ENCODE measurements at places on chromosomes 2 and 18.
A peak's percentile ranks its signal among the peaks of the same experiment; 100 is the strongest.

DNA sequence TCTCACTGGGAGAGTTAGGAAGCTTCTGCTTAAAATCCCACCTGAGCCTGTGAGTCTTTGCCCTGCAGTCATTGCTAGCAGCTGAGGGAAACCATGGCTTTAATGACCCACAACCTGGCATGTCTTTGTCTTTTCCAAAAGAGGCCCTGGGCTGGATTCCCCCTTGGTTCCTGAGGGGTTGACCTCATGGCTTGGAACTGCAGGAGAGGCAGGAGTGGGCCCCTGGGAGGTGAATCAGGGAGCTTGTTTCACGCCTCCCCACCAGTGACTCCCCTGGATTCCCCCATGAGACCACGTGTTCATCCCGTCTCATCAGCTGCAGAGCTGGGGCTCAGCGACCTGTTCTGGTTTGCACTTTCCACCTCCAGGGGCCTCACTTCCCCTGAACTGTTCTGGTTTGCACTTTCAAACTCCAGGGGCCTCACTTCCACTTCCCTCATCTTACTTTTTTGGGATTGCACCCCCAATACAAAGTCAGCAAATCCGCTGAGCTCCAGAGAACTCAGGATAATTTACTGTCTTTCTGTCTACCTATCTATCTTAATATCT lies 58.5 kb upstream of the TMEM18 start:
- H3K36me3 ChIP-seq: no peaks in the 10 kb centered on the region
- H3K4me1 ChIP-seq: peaks cover 2% of the 10 kb centered on the region
- no peaks in the 10 kb centered on the region for H3K27me3 ChIP-seq
- no peak overlapping the region for H3K4me3 ChIP-seq

DNA sequence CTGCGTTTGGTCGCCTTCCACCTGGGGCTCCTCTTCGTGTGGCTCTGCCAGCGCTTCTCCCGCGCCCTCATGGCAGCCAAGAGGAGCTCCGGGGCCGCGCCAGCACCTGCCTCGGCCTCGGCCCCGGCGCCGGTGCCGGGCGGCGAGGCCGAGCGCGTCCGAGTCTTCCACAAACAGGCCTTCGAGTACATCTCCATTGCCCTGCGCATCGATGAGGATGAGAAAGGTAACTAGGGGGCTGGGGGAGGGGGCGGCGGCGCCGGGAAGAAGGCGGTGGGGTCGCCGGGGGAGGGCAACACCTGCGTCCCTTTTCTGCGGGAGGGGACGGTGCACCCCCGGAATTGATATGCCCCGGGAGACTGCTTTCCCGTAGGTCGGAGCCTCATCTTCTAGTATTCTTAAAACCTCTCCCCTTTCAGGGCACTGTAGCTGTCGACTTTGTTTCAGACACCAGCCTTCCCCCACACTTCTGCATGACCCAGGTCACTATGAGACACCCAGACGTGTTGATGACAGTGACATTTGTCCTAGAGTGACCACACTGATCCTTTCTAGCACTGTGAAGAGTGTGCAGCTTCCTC lies 755 bp downstream of the SPAST start:
- peaks cover 31% of the 10 kb centered on the region for H3K4me1 ChIP-seq
- H3K36me3 ChIP-seq: no peaks in the 10 kb centered on the region
- no peaks in the 10 kb centered on the region for H3K27me3 ChIP-seq
- peak overlapping the region; percentile 95 for H3K27ac ChIP-seq
- DNase-seq: no peak

DNA sequence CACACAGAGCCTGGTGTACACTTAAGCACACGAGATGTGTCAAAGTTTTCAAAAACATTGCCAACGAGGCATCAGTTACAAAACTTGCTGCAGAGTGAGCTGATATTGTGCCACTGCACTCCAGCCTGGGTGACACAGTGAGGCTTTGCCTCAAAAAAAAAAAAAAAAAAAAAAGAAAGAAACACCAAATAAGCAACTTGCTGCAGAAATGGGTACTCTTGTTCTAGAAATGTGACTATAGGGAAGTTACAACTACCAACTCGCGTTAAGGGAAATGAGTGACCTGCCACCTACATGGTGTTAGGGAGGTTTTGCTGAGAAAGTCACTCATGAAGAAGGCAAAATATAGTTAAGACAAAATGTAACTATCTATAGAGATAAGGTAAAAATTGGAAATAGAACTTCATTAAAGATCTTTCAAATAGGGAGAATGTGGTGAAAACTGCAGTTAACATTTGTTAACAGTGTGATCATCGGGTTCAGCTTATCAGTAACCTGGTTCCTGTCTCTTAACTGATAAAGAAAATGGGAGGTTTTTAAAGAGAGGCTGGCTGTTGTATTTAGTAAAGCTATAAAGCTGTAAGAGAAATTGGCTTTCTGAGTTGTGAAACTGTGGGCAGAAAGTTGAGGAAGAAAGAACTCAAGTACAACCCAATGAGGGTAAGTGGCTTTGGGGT lies at the start of gene IL1RL1:
IL1RL1 (plus strand) TSS at position 600 of the 677 bp plus-strand sequence. CDS start 26,702 bp downstream, outside the sequence.
- no peaks in the 10 kb centered on the region for H3K36me3 ChIP-seq
- peaks cover 1% of the 10 kb centered on the region for H3K27me3 ChIP-seq
- no peak within 1 kb of the TSS for H3K27ac ChIP-seq
- H3K4me3 ChIP-seq: no peak within 1 kb of the TSS
- no peak for DNase-seq

DNA sequence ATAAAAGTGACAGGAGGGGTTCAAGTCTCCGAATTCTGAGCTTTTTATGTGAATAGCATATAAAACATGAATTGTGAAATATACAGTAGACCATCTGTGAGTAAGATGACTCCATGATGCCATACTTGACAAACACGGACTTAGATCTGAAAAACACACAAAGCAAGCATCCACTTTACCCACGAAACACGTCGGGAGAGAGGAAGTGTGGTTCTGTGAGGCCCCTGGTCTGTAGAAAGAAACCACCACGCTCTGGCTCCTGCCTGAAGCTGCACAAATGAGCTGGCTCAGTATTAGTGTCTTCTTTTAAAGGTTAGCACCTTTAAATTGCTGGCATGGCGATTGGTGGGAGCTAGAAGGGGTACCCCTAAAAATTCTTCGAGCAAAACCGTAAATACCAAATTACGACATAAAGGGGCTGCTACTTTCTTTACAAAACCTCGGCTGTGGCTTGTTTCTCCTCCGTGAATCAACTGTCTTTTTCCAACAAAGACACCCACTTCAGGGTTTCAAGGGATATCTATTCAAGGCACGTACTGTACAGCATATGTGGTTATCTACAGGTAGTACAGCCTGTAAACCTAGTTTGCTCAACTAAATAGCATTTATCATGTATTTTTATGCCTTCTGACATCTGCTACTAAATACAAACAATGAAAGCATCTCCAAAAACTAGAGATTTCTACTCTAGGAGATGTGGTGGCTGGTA lies 70.9 kb downstream of the AFF3 start:
- peaks cover 56% of the 10 kb centered on the region for H3K27me3 ChIP-seq
- H3K27ac ChIP-seq: no peak overlapping the region
- H3K4me1 ChIP-seq: peaks cover 48% of the 10 kb centered on the region
- peak; percentile 23 for DNase-seq
- H3K4me3 ChIP-seq: no peak overlapping the region

GRCh38 chr2:61210332-61210981 lies 48.5 kb downstream of the C2orf74 start:
- H3K27ac ChIP-seq: no peak overlapping the region
- peak; percentile 34 for DNase-seq

- no peak overlapping the region for H3K4me3 ChIP-seq
- DNase-seq: no peak
- H3K4me1 ChIP-seq: no peaks in the 10 kb centered on the region
- no peaks in the 10 kb centered on the region for H3K36me3 ChIP-seq
Measured at GRCh38 chr2:21812766-21813165, 689.0 kb downstream of the TDRD15 start.

GRCh38 chr2:149661844-149662243 lies 74.3 kb upstream of the MMADHC start:
- no peaks in the 10 kb centered on the region for H3K27me3 ChIP-seq
- DNase-seq: no peak
- no peak overlapping the region for H3K4me3 ChIP-seq
- H3K27ac ChIP-seq: no peak overlapping the region
- H3K4me1 ChIP-seq: no peaks in the 10 kb centered on the region
- no peaks in the 10 kb centered on the region for H3K36me3 ChIP-seq

- no peak for DNase-seq
- no peaks in the 10 kb centered on the region for H3K36me3 ChIP-seq
- H3K4me1 ChIP-seq: no peaks in the 10 kb centered on the region
- H3K27ac ChIP-seq: no peak overlapping the region
Measured at GRCh38 chr18:57077005-57077765, 69.7 kb upstream of the BOD1L2 start.

- H3K4me1 ChIP-seq: peaks cover 20% of the 10 kb centered on the region
- H3K27me3 ChIP-seq: no peaks in the 10 kb centered on the region
- no peak overlapping the region for H3K27ac ChIP-seq
- H3K36me3 ChIP-seq: no peaks in the 10 kb centered on the region
- peak; percentile 82 for DNase-seq
Measured at GRCh38 chr2:74292751-74293150, 50.5 kb downstream of the SLC4A5 start.

DNA sequence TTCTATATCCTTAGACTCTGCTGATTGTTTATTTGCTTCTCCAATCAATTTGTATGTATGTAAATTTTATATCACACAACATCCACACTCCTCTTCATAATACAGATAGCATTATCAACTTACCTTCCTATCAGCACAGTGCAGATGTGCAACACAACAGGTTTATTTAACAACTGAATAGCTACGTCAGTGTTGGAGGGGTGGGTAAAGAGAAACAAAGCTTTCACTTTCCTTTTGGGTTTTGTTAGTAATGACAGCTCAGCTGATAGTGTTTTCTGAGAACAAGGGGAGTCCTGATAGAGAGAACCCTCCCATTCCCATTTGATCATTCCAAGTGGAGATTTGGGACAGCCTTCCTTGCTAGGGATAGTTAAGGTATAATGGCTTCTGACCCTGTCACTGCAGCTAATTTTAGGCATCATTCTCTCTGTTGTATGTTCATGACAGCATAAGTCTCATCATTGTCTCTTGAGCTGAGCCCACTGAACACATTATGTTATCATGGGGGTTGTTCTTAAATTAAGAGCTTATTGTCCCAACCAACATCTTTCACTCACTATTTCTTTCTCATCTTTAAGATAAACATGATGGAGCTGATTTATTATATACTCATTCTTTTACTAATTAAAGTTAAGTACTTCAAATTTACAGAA lies 227.7 kb downstream of the GPD2 start:
- no peaks in the 10 kb centered on the region for H3K27me3 ChIP-seq
- no peak overlapping the region for H3K4me3 ChIP-seq
- H3K27ac ChIP-seq: no peak overlapping the region
- no peaks in the 10 kb centered on the region for H3K4me1 ChIP-seq

DNA sequence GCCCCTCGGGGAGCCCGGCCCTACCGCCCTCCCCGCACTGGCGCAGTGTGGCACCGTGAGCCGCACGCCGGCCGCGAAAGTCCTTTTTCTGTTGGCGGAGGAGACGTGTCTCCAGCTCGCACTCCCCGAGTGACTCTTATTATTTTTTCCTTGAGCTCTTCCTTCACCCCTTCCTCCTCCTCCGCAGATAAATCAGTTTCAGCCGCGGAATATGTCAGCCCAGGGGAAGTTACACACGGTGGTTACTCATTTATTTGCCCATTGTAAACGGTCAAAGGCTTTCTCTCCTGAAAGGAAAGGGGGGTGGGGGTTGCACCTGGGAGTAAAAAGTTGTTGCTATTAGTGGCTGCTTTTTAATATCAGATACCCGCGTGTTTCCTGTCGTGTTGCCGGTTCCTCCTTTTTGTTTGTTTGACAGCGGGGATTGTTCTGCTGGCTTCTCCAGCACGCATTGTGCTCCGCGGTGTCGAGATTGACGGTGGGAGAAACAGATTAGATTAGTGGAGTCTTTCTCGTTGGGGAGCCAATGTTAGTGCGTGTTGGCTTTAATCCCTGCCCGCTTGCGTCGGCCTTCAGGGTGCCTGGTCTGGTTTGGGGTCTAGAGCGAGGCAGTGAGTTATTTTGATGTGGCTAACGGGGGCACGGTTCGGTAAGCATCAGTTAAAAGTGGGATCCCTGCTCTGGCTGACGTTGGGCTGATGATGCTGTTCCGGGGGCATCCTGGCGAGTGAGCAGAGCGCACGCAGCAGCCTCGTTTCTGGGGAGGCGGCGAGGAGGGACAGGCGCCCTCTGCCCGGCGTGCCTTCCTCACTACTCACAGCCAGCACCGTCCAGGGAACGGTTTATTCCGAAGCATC lies 1.6 kb downstream of the CRIM1 start:
- peak overlapping the region; percentile 98 for H3K4me3 ChIP-seq
- H3K27me3 ChIP-seq: no peaks in the 10 kb centered on the region
- H3K4me1 ChIP-seq: peaks cover 65% of the 10 kb centered on the region

DNA sequence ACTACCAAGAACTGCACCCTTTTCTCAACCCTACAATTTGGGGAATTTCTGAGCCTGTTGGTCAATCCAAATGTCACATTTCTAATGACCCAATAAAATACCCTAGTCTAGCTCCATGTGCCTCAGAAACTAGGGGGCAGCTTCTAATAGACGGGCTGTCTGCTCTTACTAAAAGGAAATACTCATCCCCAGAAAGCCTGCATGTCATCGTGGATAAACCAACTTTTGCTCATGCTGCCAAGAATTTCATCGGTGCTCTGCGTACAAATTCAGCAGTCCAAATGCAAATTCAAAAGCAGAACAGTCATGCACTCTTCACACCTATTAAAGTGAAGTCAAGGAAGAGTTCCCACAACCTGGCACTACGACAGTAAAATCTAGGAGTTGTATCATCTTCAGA lies 377.3 kb downstream of the LNPK start:
- H3K4me3 ChIP-seq: no peak overlapping the region
- no peaks in the 10 kb centered on the region for H3K27me3 ChIP-seq
- H3K27ac ChIP-seq: no peak overlapping the region
- peaks cover 23% of the 10 kb centered on the region for H3K4me1 ChIP-seq

DNA sequence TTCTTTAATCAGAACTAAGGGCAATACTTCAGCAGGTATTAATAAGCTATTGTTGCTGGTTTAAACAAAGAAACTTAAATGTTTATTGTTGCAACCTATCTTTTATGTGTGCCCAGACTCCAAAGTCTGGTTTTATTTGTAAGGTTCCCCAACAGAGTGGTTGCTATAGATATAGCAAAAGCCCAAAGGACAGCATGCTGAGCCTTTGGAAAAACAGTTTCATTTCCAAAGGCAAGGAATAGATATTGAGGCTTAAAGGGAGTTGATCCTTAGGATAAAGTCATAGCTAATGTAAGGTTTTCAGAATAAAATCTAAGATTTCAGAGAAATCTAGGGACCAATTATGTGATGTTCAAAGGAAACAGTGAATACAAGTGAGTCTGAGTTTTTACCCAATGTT lies 413.2 kb upstream of the SLC14A2 start:
- no peak overlapping the region for H3K4me3 ChIP-seq
- no peaks in the 10 kb centered on the region for H3K4me1 ChIP-seq
- H3K27me3 ChIP-seq: no peaks in the 10 kb centered on the region
- no peaks in the 10 kb centered on the region for H3K36me3 ChIP-seq
- no peak for DNase-seq

- peaks cover 6% of the 10 kb centered on the region for H3K36me3 ChIP-seq
- H3K27me3 ChIP-seq: no peaks in the 10 kb centered on the region
- H3K27ac ChIP-seq: peak within 1 kb of the TSS; percentile 91
- peak; percentile 97 for DNase-seq
- H3K4me3 ChIP-seq: peak within 1 kb of the TSS; percentile 97
- H3K4me1 ChIP-seq: peaks cover 59% of the 10 kb centered on the region
Measured at GRCh38 chr2:238060542-238061314, at the start of gene SCLY. Gene SCLY (plus strand): TSS chr2:238061001. CDS start chr2:238061055, 54 bp downstream.

- H3K4me1 ChIP-seq: peaks cover 13% of the 10 kb centered on the region
- no peaks in the 10 kb centered on the region for H3K27me3 ChIP-seq
- peaks cover 24% of the 10 kb centered on the region for H3K36me3 ChIP-seq
- no peak overlapping the region for H3K27ac ChIP-seq
- no peak overlapping the region for H3K4me3 ChIP-seq
Measured at GRCh38 chr2:121480826-121481225, 49.9 kb upstream of the RNU4ATAC start.

Data from HepG2 (cell line).